Brain (organoid and tissue), 16 donors: ENCODE measurements at places on chromosomes 5 and 9.

GRCh38 chr5:151318850-151319732, 15.5 kb upstream of the SLC36A3 start:
- DNase-seq: no peak

DNA sequence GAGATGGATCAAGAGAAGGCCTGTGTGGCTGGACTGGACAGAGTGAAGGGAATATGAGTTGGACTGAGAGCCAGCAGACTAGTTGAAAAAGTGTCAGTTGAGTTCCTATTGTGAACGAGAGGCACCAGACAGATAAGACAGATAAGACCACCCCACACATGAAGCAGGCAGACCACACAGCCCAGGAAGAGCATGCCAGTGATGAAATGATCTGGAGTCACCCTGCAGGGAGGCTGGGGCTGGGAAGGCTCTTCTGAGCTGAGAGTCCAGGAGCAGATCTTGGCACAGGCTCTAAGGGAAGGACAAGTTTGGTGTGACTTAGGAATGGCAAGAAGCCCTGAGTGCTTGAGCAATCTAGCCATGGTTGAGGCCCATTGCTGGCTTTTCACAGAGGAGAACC, 10.6 kb upstream of the SLC25A48 start:
- no peak for DNase-seq

- no peak for DNase-seq
Observed at GRCh38 chr5:14216902-14217301, 73.8 kb downstream of the TRIO start.

GRCh38 chr9:134372581-134373267, 46.5 kb downstream of the RXRA start:
- no peak for DNase-seq

GRCh38 chr5:116386633-116387032, 188.0 kb downstream of the SEMA6A start:
- DNase-seq: no peak

GRCh38 chr5:74660873-74661272, 20.3 kb upstream of the ENC1 start:
- no peak for DNase-seq

GRCh38 chr5:75496026-75496425, 15.4 kb downstream of the CERT1 start:
- DNase-seq: no peak

DNA sequence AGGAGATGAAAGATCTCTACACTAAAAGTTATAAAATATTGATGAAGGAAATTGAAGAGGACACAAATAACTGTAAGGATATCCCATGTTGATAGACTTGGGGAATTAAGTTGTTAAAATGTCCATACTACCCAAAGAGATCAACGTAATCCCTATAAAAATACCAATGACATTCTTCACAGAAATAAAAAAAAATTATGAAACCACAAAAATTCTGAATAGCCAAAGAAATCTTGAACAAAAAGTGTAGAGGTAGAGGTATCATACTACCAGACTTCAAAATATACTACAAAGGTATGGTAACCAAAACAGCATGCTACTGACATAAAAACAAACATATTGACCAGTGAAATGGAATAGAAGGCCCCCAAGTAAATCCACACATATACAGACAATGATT, 71.5 kb upstream of the ELL2 start:
- no peak for DNase-seq

- no peak for DNase-seq
Observed at GRCh38 chr5:98965226-98965625, 36.4 kb upstream of the CHD1 start.

DNA sequence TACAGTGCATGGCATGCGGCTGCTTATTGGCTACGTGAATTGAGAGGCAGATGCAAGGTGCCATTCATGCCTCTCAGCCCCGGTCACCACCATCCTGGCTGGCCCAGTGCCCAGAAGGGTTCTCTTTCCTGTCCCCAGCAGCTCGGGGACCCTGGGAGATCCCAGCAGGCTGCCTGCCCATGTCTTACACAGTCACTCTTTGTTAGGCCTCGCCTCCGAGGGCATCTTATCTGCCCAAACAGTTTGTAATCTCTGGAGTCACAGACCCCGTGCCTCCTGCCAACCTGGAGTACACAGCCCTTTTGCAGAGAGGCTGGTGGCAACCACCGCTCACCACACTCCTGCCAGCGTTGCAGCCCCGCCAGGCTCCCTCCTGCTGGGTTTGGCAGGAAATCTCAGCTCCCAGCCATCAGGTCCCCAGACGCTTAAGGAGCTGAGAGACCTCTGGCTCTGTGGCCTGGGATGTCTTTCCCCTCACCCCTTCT, 7.0 kb upstream of the AK1 start:
- DNase-seq: peak; percentile 57

GRCh38 chr9:123049589-123050222, 16.2 kb downstream of the GPR21 start:
- DNase-seq: peak; percentile 44

DNA sequence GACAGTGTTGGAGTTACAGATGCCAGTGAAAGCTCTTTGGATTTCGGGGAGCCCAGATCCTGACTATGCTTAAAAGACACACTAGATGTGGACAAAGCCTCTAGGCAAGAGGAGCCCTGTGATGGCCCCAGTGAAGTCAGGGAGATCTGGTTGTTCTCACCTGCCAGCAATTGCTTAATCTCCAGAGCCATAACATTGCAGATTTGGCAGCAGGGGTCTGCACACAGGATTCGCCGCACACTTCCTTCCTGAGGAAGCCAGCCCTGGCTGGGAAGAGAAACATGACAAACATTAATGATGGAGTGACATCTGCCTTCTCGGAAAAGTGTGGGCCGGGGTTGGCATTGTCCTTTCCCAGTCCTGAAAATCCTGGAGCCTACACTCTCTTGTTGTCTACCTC, 65.2 kb upstream of the PHF24 start:
- DNase-seq: no peak

DNA sequence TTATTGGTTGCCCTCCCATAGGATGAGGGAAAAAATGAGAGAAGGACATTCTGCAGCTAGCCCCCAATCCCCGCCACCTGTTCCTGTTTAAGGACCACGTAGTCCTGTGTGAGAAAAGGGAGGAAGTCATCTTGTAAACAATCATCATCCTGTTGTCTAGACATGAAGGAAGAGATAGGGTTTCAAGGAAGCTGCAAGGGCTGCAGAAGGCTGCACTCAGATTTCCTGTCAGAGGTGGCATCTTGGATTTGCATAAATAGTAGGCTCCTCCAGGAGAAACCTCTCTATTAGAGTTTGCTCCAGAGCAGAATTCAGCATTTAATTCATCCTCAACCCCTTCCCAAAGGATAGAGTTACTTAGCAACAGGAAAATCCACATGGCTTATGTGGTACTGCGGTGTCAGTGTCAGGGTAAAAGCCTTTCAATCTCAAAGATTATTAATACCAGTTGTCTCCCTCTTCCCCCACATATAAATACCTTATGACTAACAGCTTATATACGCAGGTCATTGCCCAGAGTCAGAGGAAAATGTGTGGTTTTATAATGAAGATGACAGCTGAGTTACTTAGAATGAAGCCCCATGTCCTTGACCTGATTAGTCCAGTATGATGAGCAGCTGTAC, 4.6 kb upstream of the DNAJC18 start:
- DNase-seq: peak; percentile 70

GRCh38 chr9:78005231-78006002, 26.2 kb downstream of the GNAQ start:
- no peak for DNase-seq

DNA sequence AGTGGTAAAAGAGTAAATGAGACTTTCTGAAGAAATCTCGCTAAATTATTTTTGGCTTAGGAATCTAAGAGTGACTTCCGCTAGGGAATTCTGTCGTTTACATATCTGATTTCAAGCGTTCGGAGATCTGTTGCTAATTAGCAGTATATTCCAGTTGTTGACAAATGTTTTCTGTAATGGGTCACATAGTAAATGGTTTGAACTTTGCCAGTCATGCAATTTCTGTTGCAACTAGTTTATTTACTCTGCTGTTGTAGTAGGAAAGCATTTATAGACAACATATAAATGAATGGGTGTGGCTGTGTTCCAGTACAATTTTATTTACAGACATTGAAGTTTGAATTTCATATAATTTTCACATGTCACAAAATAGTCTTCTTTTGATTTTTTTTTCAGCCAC, 57.4 kb upstream of the JAK2 start:
- no peak for DNase-seq

GRCh38 chr5:177194268-177194667, 60.7 kb downstream of the NSD1 start:
- no peak for DNase-seq

DNA sequence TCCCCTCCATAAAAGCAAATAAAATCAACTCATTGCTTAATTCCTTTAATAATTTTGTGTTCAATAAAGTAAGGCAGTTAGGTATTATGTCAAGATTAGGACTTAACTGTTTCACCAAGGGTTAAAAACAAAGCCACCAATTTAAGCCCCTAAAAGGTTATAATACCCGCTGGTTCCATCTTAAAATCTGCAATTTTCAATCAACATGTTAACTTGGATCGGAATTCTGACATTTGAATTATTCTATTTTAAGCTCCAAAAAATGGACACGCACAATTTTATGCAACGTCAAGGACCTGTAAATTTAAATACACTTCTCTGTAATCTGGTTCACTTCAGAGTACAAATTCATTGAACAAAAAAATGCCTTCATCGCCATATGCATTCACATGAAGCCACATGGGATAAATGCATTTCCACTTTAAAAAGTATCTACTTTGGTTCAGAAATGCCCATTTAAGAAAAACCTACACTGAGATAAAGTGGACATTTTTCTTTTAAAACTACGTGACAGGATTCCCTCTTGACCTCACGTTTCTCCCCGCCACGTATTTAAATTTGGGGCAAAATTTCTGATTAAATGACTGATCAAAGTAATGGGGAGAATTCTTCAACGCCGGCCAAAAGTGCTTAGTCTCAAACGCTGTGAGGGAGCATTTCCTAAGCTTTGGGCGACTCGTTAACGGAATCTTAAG, 721 bp downstream of the GIN1 start:
- no peak for DNase-seq

GRCh38 chr5:151021746-151022145, 1.4 kb downstream of the GPX3 start:
- no peak for DNase-seq

GRCh38 chr9:35517131-35517530, 27.2 kb downstream of the RUSC2 start:
- DNase-seq: peak; percentile 68

DNA sequence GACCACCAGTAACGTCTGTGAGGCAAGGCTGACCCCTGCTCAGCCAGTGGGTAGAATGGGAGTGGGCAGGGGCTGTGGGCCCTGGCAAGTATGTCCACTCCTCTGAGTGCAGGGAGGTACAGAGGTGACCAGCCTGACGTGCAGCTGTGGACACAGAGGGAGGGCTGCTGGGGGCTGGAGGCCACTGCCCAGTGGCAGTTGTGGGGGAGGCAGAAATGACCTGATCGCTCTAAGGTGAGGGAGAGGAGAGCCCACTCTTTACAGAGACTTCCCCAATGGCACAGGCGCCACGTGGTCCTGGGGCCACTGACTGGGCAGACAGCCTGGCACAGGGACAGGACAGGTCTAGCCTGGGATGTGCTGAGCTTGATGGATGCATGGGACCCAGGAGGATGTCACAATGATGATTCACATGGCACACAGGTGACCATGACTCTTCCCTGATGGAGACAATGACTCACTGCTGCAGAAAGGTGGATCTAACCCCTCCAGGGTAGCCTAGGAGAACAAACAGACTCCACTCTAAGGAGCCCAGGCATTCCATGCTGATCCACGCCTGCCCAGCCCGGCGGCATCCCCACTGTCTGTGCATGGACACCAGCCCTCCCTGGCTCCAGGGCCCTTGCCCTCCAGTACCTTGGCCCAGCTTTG, 7.7 kb downstream of the LPCAT1 start:
- DNase-seq: no peak

DNA sequence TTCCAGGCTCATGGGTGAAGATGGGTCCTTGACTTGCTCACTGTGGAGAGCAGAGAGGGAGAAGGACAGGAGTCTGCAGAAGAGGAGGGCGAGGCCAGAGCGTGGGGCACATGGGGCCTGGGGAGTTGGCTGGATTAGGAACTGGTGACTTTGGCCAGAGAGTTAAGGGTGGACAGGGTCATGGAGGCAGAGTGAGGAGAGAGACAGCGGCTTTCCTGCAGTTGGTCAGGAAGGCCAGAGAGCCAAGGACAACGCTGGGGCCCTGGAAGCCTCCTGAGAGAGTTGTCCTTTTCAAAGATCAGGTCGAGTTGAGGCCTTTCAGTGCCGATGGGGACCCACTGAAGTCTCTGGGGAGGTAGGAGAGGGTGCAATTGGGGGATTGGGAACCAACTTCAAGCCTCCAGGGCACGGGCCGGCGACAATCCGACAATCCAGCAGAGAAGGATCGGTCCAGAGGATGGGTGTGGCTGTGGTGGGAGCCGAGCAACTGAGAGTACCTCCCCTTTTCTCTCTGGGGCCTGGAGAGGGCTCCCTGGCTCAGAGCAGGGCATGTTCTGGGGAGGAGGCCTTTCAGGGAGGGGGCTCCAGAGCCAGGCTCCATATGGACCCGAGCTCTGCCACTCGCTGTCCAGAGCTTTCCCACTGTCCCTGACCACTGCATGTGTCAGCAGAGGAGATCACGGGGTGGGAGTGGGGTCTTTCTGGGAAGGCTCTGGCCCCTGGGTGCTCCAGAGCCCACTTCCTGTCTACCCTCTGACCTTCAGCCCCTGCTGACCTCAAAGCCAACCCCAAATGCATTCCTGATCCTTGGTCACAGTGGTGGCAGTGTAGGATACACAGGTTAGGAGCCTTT, 7.5 kb upstream of the PHYHD1 start:
- DNase-seq: no peak

- DNase-seq: no peak
Observed at GRCh38 chr9:87029905-87030304, 82.6 kb upstream of the GAS1 start.

GRCh38 chr5:9294793-9295465, 250.9 kb downstream of the SEMA5A start:
- no peak for DNase-seq

- no peak for DNase-seq
Observed at GRCh38 chr9:83956086-83956435, 24.0 kb downstream of the HNRNPK start.

DNA sequence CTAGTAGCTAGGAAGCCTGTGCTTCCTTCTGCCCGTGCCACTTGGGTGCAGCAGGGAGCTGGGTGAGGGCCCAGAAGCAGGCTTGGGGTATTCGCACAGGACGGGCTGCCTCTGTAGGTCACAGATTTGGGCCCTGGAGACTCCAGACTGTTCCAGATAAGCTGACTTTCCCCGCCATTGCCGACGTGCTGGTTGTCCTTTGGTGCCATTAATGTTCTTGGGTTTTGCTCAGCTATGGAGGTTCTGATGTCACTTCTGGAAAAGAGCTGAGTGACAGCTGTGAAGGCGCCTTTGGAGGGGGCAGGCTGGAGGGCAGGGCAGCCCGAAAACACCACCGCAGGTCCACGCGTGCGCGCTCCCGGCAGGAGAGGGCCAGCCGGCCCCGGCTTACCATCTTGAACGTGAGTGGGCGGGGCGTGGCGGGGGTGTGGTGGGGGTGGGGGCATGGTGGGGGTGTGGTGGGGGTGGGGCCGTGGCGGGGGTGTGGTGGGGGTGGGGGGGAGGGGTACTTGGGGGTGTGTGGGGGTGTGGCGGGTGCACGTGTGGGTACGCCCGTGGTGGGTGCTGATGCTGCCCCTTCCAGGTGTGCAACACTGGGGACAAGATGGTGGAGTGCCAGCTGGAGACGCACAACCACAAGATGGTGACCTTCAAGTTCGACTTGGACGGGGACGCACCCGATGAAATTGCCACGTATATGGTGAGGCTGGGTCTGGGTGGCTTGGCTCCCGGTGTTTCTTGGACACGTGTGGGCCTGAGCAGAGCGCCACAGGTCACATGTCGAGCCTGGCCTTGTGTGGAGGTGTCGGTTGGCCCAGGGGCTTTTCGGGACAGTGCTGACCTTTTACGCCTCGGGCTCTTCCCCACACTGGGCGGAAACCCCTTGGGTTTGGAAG, 79.6 kb downstream of the WNK2 start:
- DNase-seq: no peak

GRCh38 chr9:90802386-90802985, 867 bp downstream of the SYK start:
- DNase-seq: no peak
